ENCODE measurements at places on chromosomes 16 and 17.

DNA sequence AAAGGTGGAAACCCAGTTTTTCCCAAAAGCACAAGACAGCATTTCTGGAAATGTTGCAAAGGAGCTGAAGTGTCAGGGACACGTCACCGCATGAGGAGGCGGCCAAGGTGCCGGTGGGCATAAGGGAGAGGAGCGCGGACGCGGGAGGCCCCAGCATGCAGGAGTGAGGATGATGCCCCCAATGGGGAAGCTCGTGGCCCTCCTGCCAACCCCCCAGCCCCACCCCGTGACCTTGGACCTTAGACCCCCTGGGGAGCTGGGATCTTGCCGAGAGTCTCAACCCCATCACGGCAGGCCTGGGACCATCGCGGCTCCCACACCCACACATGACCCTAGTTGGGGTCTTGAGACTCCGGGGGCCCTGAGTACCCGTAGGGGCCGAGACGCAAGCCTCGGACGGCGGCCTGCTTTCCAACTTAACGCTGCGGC is 119.4 kb upstream of the METRNL start:
- no peak for DNase-seq

DNA sequence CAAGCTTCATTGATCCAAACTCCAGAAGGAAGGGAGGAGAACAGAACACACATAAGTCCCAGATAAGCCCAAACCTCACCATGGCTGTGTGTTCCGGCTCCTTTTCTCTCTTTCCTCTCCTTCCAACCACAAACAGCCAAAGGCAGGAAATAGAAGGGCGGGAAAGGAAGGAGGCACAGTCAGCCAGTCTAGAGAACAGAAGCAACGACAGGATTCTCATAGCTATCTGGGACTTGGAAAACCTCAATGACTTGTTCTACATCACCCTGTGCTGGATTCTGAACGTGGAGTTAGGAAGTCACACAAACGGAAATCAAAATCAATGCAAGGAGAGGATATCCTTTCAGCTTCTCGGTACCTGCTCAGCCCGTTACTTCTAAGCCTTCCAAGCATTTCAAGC is 9.0 kb downstream of the CRK start:
- DNase-seq: no peak

- no peak for DNase-seq
Measured at GRCh38 chr17:8843344-8843743, 24.1 kb downstream of the PIK3R6 start.

- DNase-seq: peak; percentile 36
Measured at GRCh38 chr17:67386965-67387551, 10.0 kb downstream of the PITPNC1 start.

DNA sequence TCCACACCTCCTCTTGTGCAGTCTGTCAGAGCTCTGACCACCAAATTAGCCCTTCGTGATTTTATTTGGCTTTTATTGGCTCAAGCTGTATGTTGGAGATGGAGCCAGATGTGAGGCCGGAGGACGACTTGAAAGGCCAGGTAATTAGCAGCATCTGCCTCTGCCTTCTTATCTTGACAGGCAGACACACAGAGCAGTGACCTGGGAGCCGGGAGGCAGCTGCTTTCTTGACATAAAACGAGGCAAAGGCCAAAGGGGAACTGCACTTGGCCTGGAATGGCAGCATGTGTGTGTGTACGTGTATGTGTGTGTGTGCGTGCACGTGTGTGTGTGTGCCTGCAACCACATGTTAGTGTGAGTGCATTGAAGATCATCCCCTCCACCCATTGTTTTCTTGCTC is 56.9 kb upstream of the BRD7 start:
- DNase-seq: no peak

DNA sequence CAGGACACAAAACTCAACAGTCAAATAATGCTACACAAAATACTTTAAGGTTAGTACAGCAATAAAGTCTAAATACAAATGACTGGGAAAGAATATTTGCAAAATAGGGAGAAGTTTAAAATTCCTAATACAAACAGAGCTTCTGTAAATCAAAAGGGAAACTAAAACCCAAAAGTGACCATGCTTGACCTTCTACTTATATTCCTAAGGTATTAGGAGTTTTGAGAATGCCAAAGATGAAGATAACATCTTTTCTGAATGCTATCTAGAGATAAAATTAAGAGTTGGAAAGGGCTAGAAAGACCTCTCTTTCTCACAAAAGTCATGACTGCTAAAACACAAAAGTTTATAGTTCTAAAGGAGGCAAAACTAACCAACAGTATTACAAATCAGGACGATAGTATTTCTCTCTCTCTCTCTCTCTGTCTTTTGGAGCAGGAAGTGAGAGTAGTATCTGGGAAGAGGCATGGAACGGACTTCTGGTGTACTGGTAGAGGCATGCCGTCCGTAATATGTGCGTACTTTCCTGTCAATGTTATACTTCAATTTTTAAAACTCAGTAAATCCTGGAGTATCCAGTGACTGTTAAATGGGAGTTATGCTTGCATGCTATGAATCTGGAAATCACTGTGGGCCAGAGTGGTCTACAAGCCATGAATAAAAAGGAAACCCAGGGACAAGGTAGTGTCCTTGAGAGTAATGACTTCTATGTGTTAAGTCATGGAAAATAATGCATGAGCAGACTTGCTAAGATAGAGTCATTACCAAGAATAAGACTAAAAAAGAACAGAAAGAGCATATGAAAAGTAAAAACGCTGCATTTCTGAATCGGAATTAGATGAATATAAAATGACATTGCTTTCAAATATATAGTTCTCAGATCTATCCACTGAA is 49.7 kb upstream of the ANKFY1 start:
- no peak for DNase-seq

DNA sequence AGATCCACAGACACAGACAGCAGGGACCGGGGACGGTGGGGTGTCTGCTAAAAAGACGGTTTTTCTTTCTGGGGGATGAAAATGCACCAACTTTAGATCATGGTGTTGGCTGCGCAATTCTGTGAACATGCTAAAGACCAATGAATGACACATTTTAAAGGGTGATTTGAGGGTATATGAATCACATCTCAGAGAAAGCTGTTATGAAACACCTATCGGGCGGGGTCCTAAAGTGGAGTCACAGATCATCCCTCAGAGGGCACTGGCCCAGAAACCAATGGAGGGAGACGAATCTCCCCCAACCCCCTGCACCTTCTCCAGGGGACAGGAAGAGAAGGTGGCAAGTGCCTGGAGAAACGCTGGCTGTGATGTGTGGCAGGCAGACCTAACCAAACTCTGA is 26.0 kb downstream of the KLHDC4 start:
- DNase-seq: no peak

- no peak for DNase-seq
Measured at GRCh38 chr16:47713225-47713595, 252.1 kb downstream of the PHKB start.

DNA sequence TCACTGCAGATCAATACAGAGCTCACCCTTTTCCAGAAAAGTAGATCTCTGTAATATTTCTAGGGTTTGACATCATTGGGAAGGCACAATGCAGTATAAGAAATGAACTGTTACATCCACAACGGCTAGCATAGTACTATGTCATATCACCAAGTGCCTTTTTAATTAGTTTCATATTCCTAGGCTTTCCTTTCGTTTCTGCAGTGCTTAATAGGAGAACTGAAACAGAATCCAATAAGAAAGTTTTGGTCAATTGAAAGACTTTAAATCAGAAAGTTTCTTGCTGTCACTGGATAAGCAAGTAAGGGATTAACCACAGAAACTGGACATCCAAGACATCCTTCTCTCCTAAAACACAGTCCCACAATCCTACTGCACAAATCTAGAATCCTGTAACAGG is 3.5 kb upstream of the RNF43 start:
- DNase-seq: no peak

DNA sequence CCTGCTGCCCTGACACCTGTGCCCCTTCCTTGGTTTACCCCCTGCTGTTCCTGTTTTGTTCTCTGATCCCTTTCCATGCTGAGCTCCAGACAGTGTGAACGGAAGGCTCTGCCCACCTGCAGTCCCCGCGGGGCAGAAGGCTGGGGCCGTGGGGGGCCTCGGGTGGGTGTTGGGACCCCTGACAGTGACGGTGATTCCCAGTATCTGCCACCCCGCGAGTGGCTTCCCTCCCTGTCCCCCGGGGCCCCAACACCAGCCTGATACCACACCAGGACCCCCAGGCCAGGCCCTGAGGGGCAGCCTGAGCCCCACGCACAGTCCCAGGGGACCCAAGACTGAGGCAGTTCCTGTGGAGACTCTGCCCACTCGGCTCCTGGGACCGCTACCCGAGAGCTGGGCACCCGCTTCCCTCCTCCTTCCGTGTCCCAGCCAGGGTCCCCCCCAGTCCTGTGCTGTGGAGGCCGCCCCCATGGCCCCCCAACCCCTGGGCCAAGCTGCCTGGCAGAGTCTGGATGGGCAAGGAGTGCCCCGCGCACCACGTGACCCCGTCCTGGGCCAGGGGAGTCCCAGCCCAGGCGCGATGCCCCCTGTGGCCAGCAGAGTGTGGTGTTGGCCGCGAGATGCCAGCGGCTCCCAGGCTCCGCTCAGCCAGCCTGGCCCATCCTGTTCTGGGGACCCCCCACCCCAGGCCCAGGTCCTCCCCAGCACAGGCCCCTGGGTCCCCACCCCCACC is 10.0 kb upstream of the C1QTNF8 start:
- DNase-seq: no peak

DNA sequence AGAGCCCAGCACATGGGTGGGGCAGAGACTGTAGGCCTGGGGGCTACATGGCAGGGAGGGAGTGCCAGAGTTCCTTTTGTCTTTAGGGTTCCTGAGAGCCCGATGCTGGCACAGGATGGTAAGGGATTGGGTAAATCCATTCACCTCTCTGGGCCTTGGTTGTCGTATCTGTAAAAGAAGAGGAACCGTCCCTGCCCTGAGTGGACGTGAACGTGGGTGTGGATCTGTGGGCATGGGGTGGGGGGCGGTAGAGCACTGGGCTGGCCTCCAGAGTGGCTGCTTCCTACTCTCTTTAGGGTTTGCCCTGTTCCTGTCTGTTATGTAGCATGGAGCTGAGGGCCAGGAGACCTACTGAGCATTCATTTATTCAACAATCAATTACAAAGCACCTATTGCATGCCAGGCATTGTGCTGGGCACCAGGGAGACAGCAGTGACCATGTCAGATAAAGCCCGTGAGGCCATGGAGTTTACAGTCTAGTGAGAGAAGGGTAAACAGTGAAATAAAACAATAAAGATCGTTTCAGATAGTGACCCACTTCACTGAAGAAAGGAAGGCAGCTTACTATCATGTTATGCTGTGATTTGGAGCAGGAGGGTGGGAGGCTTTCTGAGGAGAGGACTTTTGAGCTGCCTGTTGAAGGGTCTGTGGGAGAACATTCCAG is 13.1 kb upstream of the TCAP start:
- DNase-seq: no peak

DNA sequence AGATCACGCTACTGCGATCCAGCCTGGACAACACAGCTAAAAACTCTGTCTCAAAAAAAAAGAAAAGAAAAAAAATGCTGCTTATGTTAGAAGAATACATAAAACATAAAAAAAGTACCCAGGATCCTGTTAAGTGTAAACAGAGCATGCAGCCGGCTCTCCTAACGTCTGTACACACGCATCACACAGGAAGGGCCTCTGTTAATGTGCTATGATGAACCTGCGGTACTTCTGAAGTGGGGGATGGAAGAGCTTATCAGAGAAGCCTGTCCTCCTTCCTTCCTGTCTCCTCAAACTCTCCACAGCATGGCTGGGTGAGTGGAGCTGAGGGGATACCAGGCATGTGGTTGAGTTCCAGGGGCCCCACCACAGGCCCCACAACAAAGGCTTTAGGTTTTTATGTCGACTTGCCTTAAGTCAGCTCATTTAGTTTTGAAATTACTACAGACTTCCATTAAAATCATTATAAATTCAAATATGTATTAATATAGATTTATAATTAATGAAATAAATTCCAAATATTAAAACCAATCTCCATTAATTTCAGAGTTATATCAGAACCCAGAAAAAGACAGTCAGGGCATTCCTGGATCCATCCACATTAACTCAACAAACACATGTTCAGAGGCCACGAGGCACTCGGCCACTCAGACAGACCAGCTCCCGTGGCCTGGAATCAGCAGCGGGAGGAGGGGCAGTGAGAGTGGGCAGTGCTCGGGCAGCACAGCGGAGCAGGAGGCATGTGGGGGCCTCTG is 11.7 kb downstream of the CCDC57 start:
- no peak for DNase-seq

DNA sequence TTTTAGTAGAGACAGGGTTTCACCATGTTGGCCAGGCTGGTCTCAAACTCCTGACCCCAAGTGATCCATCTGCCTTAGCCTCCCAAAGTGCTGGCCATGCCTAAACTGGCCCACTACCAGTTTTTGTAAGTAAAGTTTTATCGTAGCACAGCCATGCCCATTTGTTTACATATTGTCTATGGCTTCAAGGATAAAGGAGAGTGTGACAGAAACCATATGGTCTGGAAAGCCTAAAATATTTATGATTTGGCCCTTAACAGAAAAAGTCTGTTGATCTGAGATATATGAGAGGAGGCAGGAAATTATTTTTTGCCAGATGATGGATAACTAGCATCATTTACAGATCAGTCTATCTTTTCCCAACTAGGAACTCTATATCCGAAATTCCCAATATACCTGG is 4.5 kb downstream of the AKAP10 start:
- DNase-seq: no peak

- DNase-seq: no peak
Measured at GRCh38 chr16:15874745-15875314, 13.6 kb downstream of the CEP20 start.

DNA sequence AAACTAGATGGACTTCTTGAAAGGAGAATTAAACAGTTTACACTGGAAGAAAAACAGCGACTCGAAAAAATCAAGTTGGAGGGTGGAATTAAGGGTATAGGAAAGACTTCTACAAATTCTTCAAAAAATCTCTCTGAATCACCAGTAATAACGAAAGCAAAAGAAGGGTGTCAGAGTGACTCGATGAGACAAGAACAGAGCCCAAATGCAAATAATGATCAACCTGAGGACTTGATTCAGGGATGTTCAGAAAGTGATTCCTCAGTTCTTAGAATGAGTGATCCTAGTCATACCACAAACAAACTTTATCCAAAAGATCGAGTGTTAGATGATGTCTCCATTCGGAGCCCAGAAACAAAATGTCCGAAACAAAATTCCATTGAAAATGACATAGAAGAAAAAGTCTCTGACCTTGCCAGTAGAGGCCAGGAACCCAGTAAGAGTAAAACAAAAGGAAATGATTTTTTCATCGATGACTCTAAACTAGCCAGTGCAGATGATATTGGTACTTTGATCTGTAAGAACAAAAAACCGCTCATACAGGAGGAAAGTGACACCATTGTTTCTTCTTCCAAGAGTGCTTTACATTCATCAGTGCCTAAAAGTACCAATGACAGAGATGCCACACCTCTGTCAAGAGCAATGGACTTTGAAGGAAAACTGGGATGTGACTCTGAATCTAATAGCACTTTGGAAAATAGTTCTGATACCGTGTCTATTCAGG is 85.0 kb downstream of the C17orf58 start:
- no peak for DNase-seq

Data from stimulated activated CD8-positive, alpha-beta memory T cell treated with anti-CD3 and anti-CD28 coated beads, Interleukin-4, amount 100 ng/mL, for 4 hours (primary cell).